ENCODE measurements at places on chromosomes 3 and 15. TPM values are rescaled to one million over a fixed set of nuclear protein-coding genes. Genes with fewer than 3 reads are reported as not detected.
A peak's percentile ranks its signal among the peaks of the same experiment; 100 is the strongest.

- H3K4me1 ChIP-seq: peaks cover 10% of the 10 kb centered on the region
- peaks cover 43% of the 10 kb centered on the region for H3K27me3 ChIP-seq
- no peaks in the 10 kb centered on the region for H3K36me3 ChIP-seq
- H3K27ac ChIP-seq: no peak overlapping the region
- peak overlapping the region; percentile 83 for H3K4me3 ChIP-seq
These were observed 100.6 kb upstream of the IGF1R start for GRCh38 chr15:98547741-98548138.

C3orf49 gene
- total RNA-seq: not detected

- H3K4me1 ChIP-seq: no peaks in the 10 kb centered on the region
- H3K36me3 ChIP-seq: no peaks in the 10 kb centered on the region
- H3K4me3 ChIP-seq: no peak overlapping the region
- DNase-seq: no peak
- no peak overlapping the region for H3K27ac ChIP-seq
- no peaks in the 10 kb centered on the region for H3K27me3 ChIP-seq
These were observed 273.7 kb upstream of the ATP11B start for GRCh38 chr3:182519569-182519968.

DNA sequence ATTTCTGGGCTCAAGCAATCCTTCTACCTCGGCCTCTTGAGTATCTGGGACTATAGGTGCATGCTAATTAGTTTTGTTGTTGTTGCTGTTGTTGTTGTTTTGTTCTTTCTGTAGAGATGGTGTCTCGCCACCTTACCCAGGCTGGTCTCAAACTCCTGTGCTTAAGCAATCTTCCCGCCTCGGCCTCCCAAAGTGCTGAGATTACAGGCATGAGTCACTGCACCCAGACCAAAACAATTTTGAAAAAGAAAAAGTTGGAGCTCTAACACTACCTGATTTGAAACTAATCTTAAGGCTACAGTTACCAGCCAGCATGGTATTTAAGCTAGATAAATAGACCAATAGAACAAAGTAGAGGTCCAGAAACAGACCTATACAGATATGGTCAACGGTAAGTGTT lies 29.8 kb downstream of the KPNA1 start:
- peaks cover 19% of the 10 kb centered on the region for H3K36me3 ChIP-seq
- H3K27me3 ChIP-seq: no peaks in the 10 kb centered on the region
- H3K4me1 ChIP-seq: peaks cover 14% of the 10 kb centered on the region
- no peak overlapping the region for H3K27ac ChIP-seq

DNA sequence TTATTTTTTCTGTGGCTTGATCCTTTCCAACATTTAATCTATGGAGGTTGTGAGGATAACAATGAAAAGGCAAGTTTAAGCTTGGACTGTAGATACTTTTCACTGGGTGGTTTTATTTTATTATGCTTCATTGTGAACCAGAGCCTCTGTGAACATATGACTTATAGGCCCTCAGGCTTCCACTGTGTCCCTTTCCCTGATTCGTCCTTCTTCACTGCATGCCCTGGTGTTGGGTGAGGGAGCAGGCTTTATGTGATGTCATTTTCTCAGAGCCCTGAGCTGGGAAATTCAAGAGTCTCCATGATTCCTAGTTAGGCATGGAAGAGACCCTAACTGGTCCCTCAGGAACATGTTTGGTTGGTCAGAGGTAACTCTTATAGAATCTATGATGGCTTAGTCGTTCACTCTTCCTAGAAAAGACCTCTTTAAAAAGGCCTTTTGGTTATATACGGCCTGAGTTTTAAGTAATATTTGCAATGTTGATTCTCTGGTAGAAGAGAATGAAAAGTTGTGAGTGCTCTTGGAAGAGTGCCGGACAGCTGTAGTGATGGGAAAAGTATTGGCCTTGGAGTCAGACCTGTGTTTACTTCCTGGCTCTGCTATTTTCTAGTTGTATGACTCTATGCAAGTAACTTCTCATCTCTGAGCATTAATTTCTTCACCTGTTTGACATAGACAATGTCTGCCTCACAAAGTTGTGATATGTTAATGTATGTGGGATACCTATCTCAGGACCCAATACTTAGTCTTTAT lies 168.4 kb downstream of the LPP start:
- no peak for DNase-seq
- peaks cover 43% of the 10 kb centered on the region for H3K4me1 ChIP-seq
- H3K36me3 ChIP-seq: peaks cover 26% of the 10 kb centered on the region
- peak overlapping the region; percentile 60 for H3K4me3 ChIP-seq

SMAD6 gene
- 0.91 TPM for total RNA-seq

GRCh38 chr3:58047826-58048225 lies 39.6 kb downstream of the FLNB start:
- H3K4me1 ChIP-seq: peaks cover 6% of the 10 kb centered on the region
- peaks cover 2% of the 10 kb centered on the region for H3K36me3 ChIP-seq
- no peak overlapping the region for H3K4me3 ChIP-seq
- DNase-seq: no peak
- no peak overlapping the region for H3K27ac ChIP-seq
- H3K27me3 ChIP-seq: peaks cover 4% of the 10 kb centered on the region

Data from activated naive CD8-positive, alpha-beta T cell treated with anti-CD3 and anti-CD28 coated beads, Interleukin-2, amount 10 ng/mL, durations not matched to agents 7 days and 5 days (primary cell).